RWPE1 (cell line): ENCODE measurements at places on chromosomes 12 and 14.

DNA sequence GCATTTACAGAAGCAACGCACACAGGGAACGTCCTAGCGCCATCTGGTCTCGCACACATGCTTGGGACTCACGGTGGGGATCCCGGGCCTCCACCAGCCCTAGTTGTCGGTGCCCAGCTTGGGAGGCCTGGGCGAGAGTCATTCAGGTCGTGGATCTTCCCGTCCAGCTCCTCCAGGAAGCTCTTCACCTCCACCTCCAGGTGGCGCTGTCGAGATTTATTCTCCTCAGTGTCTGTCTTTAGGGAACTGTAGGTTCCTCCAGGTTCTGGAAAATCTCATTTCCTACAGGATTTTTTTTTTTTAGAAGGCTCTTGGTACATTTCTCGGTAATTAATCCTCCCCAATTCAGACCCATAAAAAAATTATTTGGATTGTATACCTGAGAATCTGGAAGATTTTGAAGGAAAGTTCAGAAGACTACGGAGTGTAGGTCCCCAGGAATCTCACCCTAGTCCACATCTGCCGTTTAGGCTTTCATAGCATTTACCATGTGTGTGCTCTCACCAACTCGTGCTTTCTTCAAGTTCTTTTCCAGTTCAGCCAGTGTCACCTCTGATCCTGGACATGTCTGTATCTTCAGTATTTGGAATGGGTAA is 910.0 kb downstream of the TMEM121 start:
- peak; percentile 23 for DNase-seq

DNA sequence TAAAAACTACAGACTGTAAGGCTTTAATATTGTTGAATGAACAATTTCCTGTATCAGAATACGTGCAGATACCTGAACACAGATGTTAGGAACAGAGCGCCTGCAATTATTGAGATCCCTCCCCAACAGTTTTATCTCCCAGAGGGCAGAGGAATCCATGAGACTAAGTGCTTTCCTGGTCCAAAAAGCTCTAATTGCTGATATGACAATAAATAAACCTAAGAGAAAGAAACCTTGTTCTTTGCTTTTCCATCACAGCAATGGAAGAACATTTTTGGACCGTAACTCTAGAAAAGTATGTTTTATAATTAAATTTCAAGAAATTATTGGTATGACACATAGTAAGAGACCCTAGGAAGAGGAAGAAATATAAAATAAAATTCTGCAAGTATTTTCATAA is 13.0 kb upstream of the KRT83 start:
- DNase-seq: no peak

GRCh38 chr12:52400906-52401305 is 5.2 kb downstream of the KRT82 start:
- DNase-seq: no peak

GRCh38 chr12:41846718-41847117 is 298.0 kb downstream of the GXYLT1 start:
- DNase-seq: no peak

- DNase-seq: no peak
Observed at GRCh38 chr12:121634836-121635235, 8.5 kb downstream of the ORAI1 start.

DNA sequence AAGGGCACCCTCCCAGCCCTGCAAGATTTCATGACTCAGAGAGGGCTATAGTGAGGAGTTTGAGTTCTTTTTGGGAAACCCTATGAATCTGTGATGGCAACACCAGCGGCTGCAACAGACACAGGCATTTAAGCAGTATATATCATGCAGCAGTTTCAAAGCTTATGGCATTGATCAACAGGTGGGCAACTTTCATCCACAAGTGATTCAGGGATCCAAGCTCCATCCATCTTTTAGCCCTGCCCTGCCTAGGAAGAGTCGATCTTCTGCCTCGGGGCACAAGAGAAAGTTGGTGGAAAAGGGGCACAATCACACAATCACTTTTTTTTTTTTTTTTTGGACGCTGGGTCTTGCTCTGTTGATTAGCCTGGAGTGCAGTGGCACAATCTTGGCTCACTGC is 8.3 kb upstream of the FAM222A start:
- DNase-seq: no peak

- DNase-seq: no peak
Observed at GRCh38 chr12:131893605-131894312, 663 bp upstream of the ULK1 start.

- no peak for DNase-seq
Observed at GRCh38 chr14:80726211-80726610, 215.3 kb downstream of the CEP128 start.

DNA sequence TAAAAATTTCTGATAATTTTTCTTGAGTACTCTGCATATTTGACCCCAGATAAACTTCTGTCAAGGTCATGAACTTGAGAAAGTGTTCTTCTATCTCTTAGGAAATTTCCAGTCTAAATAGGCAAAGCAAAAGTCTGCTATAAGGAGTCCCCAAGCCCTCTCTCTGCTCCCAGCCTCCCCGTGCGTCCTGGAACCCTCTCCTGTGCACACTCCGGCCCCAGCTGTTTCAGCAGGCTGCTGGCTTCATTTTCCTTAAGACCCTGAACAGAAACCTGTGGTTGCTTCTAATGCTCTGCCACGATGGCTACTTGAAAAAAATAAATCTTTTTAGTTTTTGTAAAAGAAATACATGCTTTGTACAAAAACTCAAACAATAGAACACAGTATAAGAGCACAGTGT is 14.7 kb downstream of the KRT2 start:
- no peak for DNase-seq

- DNase-seq: no peak
Observed at GRCh38 chr12:16884056-16884455, 278.1 kb upstream of the LMO3 start.

DNA sequence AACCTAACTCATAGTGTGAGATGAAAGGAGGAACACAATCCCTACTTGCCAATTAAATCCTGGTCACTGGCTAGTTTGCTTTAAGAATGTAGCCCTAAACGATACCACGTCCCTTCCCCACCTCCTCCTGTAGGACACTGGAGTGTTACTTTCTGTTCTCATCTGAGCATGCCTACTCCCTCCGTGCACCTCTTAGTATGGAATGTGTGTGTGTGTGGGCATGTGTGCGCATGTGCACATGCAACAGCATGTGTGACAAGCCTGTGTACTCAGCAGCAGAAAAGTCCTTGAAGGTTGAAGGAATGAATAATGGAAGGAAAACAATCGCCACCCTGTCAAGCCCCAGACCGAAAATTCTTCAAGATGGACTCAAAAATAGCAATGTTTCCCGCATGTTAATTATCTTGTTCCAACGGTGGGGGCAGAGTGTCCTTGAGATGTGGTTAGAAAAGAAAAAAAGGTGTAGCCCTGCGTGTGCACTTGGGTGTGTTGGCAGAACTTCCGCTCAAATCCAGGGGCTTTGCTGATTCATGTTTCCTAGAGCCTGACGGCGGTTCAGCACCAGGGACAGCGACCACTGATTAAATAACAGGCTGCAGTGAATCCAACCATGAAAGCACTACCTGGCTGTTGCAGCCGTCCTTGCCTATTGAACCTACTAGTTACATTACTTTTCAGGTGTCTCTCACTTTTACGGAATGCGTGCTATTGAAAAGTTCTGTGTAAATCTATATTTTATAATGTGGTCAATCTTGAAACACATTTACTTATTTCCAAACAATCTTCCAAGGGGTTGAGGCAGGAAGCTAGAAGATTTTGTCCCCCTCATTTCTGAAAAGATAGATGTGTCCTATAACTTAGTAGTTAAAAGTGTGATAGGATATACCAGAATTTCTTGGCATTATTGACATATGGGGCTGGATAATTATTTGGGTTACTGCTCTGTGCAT is 79.8 kb downstream of the SRRM4 start:
- DNase-seq: peak; percentile 28

DNA sequence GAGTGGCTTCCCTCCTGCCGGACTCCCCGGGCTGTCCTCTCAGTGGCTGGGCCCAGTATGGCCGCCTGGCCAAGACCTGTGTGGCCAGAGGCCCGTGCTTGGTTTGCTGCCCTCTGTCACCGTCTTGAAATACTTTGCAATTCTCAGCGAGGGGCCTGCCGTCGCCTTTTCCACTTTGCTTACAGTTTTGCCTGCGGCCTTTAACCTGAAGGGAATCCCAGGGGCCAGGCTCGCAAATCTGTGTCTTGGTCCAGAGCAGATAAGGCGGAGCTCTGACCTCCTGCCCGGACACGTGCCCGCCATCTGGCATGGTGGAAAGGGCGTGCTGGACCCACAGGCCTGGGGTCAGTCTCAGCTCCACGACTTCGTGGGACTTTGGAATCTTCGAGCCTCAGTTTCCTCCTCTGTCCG is 10.9 kb upstream of the AMN start:
- DNase-seq: no peak

DNA sequence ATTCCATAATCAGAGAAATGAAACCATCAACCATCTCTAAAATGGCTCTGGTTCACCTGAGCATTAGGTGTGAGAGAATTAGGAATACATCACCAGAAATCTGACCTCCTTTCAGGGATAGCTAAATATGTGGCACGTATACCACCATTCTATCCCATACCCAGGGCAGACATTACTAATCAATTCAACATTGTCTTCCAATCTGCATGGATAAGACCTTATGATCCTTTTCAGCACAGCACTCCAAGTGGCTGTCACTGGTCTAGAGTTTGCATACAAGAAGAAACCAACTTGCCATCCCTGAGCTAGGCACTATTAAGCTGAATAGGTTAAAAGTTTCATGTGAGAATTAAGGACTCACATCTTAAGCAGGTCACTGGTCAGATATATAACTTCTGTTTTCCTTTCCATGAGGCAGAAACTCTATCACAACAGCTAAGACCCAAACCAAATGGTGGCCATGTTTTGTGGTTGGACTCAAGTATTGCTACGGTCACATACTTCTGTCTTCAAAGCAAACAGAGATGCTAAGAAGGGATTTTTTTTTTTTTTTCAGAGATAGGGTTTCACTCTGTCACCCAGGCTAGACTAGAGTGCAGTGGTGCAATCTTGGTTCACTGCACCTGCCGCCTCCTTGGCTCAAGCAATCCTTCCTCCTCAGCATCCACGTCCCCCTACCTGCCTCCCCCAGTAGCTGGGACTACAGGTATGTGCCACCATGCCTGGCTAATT is 249.0 kb downstream of the DPF3 start:
- no peak for DNase-seq

DNA sequence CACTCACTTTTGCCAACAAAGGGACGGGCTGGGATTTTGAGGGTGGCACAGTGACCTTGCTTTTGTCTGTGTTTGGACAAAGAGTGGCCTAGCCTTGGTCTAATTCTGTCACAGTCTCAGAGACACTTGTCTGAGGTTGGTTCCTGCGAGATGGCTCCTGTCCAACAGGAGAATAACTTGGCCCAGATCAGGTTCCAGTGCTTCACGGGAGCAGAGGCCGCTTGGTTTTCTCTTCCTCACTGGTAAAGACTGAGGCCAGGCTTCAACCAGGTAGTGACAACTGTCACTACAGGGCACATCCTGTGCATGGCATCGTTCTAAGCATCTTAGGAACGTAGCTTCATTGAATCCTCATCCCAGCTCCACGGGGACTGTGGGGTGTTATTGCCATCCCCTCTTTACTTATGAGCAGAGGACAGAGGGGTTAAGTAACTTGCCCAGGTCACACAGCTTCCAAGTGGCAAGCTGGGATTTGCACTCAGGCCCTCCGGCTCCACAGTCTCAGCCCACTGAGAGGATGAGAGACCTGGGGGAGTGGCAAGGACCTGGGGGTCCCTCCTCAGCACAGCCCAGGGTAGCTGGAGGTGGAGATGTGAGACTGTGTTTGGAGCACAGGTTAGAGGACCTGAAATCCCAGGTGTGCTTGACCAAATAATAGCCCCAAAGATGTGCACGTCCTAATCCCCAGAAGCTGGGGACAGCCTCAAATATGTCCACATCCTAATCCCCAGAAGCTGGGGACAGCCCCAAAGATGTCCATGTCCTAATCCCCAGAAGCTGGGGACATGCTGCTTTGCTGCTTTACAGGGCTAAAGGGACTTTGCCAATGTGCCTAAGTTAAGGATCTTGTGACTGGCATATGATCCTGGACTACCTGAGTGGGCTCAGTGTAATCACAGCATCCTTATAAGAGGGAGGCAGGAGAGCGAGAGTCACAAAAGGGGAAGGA is 179.2 kb upstream of the RTL1 start:
- DNase-seq: no peak

- no peak for DNase-seq
Observed at GRCh38 chr12:118370601-118371000, 2.1 kb downstream of the TAOK3 start.

GRCh38 chr14:78074561-78074960 is 95.6 kb upstream of the NRXN3 start:
- DNase-seq: no peak

DNA sequence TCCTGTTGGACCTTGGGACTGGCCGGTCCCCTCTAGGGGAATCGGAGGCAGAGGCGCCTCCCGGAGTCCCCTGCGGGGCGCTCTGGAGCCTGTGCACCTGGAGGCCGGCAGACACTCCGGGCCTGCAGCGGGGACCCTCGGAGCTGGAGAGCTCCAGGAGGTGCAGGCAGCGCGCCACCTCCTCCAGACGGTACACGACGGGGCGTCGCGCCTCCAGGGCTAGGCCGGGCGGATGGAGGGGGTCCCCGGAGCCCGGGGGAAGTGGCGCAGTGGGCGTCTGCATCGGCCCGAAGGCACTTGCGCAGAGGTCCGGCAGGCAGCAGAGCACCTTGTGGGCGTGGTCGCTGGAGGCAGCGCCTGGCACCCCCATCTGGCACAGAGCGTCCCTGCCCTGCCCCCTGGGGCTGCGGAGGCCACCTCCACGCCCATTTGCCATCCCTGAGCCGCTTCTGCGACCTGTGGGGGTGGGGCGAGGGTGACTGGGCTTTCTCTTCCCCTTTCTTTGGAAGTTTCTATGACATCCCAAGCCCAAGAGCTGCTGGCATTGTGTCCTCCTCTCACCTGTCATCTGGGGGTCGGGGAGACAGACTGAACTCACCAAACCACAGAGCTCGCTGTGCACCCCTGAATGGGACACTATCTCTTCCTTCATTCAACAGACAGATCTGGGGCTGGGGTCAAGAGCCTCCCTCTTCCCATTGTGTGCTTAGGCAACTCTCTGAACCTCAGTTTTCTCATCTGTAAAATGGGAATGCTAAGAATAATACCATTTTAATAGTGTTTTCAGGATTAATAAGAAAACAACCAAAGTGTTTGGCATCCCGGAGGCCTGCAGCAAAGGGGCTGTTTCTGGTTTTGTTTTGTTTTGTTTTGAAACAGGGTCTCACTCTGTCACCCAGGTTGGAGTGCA is 37.5 kb upstream of the CORO1C start:
- DNase-seq: peak; percentile 35
